WERI-Rb-1 (cell line): ENCODE measurements at places on chromosomes 12 and 14.

DNA sequence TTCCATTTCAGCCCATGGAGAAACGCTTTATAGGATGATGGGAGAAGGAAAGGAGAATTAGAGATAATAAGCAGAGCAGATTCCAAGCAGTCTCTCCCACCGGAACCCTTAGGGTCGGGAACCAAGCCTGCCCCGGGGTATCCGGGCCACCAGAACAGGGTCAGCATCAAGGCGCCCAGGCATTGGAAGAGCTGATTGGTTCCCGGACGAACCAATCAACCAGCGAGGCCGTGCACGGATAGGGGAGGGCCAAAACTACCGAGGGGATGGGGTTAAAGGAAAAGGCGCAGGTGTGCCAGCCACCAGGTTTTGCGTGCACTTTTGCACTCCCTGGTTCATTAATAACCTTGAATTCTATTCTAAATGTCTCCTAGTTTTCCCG lies 1.7 kb downstream of the PPM1H start:
- peak; percentile 33 for DNase-seq

DNA sequence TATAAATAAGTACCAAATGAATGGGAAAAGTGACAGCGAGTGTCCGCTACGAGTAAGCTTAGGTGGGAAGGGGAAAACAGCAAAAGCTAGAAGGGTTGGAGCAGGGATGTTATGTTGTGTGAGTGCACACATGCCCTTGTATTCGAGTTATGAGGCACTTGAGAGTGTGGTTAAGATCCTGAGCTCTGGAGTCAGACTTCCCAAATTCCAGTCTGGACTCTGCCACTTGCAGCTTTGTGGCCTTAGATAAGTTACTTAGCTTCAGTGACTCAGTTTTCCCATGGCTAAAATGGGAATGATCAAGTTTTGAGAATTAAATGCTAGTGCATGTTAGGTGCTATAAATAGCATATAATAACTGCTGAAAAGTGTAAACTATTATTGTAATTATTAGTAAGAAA lies 44.9 kb downstream of the KTN1 start:
- no peak for DNase-seq

DNA sequence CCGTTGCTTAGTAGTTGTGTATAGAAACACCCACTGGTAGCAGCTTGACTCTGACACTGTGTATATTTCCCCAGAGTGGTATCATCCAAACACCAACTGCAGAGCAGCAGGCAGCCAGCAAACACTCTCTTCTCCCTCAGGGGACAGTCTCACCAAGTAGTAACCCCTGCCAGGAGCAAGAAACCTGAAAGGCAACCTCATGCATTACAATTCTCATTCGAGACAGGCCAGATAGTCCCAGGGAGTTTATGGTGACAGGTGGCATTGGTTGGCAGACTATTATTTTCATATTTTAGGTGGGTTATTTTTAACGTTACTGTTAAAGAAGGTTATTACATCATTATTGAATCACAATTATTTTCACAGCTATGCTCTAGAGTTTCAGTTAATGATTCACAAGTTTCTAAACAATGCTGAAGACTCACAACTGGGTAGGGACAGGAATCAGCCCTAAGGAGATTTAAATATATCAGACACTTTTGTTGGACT lies 222.8 kb downstream of the EGLN3 start:
- no peak for DNase-seq

DNA sequence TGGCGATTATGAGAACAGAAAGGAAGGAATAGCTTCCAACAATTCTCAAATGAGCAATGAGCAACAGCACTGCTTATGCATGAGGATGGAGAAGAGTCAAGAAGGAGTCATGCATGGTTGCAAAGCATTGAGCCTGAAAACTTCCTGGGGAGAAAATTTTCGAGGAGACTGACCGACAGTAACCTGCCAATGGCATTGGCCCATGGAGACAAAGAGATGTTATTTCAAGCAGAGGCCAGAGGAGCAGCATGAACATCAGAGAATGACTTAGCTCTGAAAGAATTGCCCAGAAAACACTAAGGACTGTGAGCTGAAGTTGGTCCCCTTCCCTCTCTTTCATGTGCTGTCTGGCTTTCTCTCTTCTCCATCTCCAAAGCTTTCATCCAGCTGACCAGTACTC lies 343.4 kb downstream of the ADAMTS20 start:
- DNase-seq, result no peak

GRCh38 chr12:45415393-45415817 lies 199.5 kb downstream of the ANO6 start:
- DNase-seq, result no peak

GRCh38 chr14:91177073-91178034 lies 63.5 kb downstream of the DGLUCY start:
- peak; percentile 52 for DNase-seq

DNA sequence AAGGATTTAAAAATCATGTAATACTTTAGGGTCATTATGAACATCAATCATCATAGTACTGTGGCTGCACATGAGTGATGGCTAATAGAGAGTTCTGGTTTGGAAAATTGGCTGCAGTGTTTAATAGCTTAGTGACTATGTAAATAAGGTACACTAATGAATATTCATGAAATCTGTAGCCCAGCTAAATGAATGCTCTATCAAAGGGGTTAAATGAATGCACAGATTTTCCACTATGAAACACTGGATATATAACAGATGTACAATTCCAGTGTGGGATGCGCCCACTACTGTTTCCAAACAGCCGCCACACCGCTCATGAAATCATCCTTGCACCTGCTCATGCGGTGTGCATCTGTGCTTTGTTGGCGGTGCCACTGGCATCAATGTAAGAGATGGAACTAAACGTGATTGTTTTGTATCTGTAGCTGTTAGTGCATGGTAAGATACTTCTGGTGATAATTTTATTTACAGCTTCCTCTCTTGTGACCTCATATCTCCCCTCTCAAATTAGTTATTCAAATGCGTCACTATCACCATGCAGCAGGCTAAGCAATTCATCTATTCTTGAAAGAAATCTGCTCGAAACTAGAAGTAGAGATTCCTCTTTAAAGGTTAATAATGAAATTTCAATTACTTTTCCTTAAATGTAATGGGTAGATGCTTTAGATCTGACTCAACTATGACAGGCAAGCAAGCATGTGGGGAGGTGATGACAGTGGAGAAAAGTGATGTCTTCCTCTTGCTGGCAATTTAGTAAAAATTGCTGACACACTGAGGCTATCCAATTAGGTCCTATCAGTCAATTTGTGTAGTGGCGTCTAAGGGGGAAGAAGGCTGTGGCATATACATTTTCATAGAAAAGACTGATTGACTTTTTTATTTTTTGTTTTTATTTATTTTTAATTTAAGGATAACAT lies 433.6 kb downstream of the AEBP2 start:
- no peak for DNase-seq

DNA sequence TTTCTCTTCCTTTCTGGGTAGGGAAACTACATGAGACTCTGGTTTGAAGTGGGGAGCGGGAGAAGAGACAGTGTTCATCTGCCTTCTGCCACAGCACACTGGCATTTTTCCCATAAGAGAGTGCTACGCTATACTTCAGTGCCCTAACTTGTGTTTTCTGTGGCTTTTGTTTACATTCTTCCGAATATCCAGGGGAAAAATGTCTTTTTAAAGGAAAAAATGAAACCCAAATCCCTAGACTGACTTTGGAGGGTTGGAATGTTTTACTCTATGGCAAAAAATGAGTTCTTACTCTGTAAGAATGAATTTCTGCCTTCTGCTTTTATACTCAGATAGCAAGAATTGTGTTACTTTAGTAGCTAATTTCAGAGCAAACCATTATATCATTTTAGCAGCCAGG lies 88.1 kb upstream of the TMEM263 start:
- no peak for DNase-seq

GRCh38 chr14:89958966-89959365 lies 3.2 kb downstream of the TDP1 start:
- no peak for DNase-seq

- DNase-seq, result no peak
These were observed 659.1 kb downstream of the NRXN3 start for GRCh38 chr14:78829274-78829673.

- no peak for DNase-seq
These were observed 5.2 kb downstream of the EPYC start for GRCh38 chr12:90999527-90999926.

- peak; percentile 72 for DNase-seq
These were observed 28.9 kb downstream of the PNN start for GRCh38 chr14:39203659-39204606.

DNA sequence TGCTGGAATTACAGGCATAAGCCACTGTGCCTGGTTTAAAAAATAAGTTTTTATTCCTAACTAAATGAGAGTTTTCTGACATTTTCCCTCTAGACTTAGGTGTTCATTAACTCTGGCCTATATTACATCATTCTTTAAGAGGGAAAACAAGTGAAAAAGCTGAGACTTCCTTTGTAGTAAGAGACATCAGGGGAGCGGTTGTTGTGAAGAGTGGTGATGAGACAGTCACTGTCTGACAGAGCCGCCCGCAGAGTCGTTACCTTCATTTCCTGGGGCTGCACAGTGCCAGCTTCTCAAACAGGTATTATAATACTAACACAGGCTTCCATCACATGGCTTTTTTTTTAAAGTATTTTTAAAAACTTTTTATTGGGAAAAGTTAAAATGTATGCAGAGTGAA lies 19.7 kb upstream of the TDRD9 start:
- no peak for DNase-seq

GRCh38 chr14:79530555-79530954 lies 680.7 kb downstream of the DIO2 start:
- no peak for DNase-seq

DNA sequence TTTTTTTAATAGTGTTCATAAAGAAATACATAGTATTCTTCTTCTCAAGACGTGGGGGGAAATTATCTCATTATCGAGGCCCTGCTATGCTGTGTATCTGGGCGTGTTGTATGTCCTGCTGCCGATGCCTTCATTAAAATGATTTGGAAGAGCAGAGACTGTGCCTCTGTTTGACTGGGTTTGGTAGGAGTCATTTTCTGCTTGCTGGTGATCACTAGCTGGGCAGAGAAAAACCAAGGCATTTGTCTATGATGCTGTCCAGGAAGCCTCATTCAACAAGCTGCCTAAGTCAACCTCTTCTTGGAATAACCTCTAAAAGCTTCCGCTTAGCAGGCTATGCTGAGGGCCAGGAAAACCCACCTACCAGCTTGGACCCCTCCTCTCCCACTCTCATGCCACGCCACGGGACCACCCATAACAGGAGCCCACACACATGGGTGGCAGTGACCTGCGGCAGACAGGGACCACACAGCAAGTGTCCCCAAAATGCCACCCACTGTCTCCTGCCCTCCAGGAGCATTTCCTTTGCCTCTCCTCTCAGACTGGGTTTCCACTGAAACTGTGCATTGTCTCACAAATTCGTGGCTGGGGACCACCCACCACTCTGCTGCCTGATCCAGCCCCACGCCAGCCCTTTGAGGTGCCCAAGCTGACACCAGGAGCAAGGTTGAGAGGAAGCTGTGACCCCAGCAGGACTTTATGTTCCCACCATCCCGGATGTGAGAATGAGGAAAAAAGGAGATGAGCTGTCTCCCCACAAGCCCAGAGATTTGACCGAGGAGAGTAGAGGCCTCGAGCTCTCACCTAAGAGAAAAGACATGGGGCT lies 36.8 kb downstream of the DAD1 start:
- no peak for DNase-seq

DNA sequence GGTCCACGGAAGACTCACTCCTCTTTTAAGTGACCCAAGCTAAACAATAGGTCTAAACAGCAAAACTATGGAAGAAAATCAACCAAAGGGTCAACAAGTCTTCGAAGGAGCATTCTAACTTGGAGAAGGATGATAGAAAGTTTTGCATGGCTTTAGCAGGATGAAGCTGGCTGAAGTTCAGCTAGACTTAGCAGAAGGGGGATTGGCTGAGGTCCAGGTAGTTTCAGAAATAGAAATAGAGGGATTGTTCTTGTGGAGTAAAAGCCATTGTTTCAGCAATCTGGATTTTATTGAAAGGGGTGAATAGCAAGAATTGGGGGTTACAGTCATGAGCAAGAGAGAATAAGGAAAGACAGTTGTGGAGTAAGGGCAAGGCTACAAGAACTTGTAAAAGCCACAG lies 84.7 kb upstream of the TSPAN8 start:
- DNase-seq, result no peak

DNA sequence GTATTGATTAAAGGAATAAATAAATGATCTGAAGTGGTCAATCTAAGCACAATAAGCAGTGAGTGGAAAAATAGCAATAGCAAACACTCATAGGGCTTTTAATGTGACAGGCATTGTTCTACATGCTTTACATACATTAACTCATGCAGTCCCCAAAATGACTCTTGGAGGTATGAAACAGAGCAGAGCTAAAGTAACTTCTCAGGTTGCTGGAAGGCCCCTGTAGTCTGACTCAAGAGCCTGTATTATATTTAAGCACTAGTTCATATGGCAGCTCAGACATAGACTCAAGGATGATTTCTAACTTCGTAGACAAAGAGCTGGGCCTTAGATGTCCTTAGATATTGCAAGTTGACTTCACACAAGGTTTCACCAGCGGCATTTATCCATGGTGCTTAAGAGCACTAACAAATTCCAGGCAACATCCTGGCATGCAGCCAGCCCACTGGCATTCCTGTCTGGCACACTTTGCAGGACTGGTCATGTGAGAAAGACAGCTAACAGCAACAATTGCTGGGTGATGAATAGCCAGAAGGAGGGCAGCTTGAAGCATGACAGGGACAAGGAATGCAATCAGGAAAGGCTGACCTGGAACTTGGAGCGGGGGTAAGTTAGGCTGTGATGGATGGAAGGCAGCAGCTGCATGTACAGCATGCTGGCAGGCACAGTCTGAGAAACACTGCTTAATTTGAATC lies 22.9 kb upstream of the KTN1 start:
- DNase-seq, result no peak

GRCh38 chr14:56390859-56391258 lies 188.7 kb upstream of the TMEM260 start:
- DNase-seq, result no peak

DNA sequence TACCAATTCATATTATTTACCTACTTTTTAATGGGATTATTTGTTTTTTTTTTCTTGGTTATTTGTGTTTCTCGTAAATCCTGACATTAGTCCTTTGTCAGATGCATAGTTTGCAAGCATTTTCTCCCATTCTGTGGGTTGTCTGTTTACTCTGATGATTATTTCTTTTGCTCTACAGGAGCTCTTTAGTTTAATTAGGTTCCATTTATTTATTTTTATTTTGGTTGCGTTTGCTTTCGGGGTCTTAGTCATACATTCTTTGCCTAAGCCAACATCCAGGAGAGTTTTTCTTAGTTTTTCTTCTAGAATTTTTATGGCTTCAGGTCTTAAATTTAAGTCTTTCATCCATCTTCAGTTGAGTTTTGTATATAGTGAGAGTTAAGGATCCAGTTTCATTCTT lies 289.9 kb downstream of the AKAP6 start:
- DNase-seq, result no peak

- DNase-seq, result no peak
These were observed 95.7 kb downstream of the PDE3A start for GRCh38 chr12:20463913-20464524.
